ENCODE measurements at places on chromosomes 11 and 22.

DNA sequence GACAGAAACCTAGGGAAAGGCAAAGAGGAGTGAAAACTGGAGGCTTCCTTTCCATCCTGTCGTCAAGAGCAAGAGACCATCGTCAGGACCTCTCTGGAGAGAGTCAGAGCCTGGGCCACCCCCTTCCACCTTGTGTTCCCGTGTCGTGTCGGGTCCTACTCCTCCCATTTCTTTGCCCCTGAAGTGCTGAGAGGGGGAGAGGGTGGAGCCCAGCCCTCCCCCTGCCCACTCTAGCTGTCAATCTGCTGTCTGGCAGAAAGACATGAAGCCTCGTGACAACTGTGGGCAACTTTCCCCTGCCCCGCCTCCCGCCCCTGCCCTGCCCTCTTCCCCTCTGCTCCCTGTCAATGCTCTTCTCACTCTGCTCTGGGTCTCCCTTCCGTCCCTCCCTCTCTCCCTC is 20.6 kb downstream of the ANKK1 start:
- DNase-seq, result no peak

DNA sequence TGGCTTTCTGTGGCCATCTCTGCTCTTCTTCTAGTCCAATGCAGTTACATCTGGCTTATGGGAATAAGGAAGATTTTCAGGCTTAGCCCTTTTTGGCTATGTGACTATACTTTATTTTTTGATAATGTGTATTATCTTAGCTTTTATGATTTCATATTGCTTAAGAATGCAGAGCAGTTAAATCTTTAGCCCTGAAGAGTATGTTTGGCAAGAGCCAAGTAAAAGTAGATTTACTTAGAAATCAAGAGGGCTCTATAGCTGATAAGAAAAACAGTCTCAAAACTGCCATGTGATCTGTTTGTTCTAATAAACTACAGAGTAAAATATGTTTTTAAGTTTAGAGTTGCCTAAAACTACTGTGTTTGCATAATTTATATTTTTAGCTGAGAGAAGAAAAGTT is 61.2 kb downstream of the RNF169 start:
- DNase-seq, result no peak

DNA sequence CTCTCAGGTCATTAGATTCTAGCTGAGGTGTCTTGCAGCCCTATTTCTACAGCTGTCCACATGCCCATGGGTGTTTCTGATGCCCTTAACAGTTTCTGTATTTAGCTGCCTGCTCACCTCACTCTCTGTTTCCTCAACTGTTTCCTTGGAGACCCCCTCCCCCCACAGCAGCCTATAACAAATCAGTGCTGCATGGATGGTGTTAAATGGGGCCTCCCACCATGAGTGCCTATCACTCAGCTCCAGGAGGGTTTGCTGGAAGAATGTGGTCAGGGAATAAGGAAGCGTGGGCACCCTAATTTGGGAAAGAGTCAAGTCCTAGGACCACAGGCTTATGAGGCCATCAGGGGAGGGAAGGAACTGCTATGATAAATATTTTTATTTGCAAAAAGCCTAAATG is 8.6 kb downstream of the KLHL35 start:
- no peak for DNase-seq

DNA sequence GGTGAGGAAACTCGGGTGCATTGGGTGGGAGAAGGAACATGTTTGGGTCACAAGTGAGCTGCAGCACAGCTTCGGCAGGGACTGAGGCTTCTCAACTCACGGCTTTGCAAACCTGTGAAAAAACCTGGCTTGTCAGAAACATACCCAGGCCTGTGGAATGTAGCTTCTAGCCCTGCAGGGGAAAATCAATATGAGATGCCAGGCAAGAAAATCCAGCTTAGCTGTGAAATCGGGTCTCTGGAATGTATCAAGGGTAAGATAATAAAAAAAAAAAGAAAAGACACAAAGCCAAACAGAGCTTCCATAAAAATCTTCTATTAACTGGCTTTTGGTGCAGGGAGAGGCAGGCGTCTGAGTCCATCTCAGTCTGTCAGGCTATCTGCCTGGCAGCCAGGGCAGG is 28.5 kb downstream of the UQCR10 start:
- no peak for DNase-seq

DNA sequence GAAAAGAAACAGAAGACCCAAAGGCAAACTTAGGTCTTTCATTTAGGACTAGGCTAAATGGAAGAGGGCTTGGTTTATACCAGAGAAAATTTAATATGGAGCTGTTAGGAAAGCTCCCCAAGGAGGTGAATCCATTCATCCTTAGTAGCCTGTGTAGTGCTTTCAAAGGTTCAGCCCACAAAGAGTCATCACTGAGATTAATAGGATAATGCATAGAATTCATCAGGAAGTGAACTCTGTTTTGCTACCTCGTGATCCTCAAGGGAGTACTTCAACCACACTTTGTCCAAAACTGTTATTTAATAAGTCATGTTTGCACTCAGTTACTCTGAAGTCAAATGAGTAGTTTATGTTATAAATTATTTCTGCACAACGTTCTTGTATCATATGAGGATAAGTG is 43.3 kb upstream of the MMP7 start:
- no peak for DNase-seq

DNA sequence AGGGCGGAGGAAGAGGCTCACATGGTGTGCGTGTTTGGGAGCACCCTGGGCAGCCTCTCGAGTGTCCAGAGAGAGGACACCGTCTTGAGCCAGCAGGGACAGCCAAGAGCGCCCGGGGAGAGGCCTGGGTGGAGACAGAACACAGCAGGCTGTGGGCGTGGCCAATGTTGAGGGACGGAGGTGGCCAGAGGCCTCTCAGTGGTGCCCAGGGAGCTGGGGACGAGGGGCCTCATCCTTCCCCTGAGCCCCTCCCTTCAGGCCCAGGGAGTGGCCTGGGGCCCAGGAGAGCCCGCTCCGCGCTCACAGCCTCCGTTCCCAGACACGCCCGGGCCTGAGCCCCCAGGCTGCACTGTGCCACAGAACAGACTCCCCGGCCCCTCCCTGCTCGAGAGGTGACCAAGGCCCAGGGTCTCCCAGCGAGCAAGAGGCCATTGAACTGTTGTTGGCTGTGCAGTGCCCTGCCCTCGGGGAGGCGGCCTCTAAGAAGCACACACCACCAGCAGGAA is 48.4 kb downstream of the CDKN1C start:
- DNase-seq, result no peak

DNA sequence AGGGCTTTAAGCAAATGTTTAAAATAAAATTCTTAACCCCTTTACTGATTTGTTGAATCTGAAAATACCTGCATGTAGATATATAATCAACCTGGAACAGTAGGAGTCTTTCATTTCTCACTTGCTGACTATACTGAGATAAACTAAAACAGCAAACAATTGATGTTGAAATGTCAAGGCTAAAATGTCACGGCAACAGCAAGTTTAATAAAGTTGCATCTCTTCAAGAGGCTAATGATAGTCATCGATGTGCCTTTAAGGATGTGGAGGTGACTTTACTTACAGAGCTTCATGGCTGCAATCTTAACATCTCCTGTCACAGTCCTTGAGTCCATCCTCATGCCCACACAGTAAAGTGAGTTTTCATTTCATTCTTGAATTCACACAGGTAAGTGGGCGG is 3.6 kb upstream of the PRRG4 start:
- DNase-seq, result no peak

DNA sequence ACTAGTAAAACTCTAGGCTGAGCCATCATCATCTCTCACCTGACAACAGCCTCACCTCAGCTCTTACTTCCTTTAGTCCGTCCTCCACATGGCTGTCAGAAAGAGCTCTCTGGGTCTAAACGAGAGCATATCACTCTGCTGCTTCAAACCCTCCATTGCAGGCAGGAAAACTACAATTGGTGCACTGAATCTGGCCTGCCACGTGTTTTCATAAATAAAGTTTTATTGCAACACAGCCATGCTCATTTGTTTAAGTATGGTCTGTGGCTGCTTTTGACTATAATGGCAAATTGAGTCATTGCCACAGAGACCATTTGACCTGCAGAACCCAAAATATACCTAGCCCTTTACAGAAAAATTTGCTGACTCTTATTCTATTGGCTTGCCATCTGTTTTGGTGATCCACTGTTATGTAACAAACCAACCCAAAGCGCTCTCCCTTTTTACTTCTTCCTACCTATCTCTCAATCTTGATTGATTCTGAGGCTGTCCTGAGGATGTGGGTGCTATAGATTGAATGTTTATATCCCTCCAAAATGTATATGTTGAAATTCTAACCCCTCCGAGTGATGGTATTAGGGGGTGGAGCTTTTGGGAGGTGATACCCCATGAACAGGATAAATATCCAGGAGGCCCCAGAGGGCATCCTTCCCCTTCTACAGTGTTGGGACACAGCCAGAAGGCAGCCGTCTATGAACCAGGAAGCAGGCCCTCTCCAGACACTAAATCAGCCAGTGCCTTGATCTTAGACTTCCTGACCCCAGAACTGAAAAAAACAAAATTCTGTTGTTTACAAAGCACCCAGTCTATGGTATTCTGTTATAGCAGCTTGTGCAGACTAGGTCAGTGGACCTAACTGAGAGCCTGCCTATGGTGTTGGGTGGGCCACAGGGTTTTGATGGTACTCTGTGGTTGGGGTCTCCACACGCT is 99.9 kb downstream of the PIWIL4 start:
- DNase-seq, result no peak

DNA sequence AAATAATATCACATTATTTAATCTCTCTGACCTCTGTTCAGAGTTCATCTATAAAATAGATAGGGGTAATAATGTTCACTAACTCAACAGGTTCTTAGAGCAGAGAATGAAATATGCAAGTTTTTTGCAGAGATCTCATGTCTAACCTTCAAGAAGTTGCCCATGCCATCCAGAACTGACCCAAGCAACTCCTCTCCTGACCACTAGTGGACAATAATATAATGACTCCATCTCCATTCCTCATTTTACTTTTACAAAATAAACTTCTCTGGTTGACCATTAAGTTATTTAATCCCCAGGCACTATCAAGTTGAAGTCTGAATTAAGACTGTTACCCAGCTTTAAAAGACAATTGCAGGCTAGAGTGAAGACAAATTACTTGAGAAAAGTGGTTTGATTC is 382.6 kb downstream of the KCNA4 start:
- no peak for DNase-seq

DNA sequence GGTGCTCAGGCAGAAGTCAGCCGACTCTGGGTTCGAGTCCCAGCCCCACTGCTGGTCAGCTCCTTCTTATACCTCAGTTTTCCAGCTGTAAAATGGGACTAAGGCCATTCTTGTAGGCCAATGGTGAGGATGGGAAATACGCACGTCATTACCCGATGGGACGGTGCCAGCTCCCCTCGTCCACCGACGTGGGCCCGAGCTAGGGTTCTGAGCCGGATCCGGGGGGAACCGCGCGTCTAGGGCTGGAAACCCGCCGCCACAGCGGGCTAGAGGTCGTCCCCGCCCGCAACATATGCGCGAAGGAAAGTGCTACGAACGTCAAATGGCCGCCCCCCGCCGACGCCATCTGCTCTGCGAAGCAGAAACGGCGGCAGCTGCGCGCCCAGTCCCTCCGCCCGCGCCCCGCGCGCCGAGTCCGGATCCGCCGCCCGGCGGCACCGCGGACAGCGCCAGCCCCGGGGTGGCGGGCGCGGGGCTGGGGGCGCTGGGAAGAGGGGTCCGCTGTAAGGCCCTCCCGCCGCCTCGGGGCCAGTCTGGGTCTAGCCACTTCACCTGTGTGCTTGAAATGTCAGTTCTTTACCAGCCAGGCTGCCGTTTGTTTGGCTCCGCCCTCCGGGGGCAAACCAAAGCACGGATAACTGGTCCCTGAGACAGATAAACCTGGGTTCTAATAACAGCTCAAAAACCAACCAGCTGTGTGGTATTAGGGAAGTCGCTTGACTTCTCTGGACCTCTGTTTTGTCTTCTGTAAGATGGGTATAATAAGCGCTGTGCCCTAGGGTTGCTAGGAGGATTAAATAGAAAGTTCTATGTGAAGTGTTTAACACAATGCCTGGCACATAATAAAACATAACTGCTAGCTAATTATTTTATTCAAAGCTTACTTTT is 103.5 kb upstream of the RCN1 start:
- DNase-seq, result no peak
